ENCODE measurements at places on chromosomes 4 and X.

- DNase-seq: no peak
These were observed 11.8 kb downstream of the AKAP4 start for GRCh38 chrX:50188859-50189600.

GRCh38 chr4:22187203-22187820 lies 238.7 kb upstream of the KCNIP4 start:
- no peak for DNase-seq

GRCh38 chr4:107366900-107367299 lies 330.8 kb upstream of the DKK2 start:
- no peak for DNase-seq

- DNase-seq: no peak
These were observed 160.6 kb upstream of the RPS6KA3 start for GRCh38 chrX:20427173-20427770.

DNA sequence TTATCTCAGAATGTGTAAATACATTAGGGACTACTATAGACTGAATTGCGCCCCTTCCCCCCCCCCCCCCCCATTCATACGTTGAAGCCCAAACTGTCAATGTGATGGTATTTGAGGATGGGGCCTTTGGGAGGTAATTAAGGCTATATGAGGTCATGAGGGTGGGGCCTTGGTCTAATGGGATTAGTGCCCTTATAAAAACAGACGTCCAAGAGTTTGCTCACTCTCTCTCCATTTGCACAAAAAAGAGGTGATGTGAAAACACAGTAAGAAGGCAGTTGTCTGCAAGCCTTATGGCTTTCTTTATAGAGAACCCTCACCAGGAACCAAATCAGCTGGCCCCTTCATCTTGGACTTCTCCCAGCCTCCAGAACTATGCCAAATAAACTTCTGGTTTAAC lies 15.3 kb downstream of the SPACA5 start:
- no peak for DNase-seq

DNA sequence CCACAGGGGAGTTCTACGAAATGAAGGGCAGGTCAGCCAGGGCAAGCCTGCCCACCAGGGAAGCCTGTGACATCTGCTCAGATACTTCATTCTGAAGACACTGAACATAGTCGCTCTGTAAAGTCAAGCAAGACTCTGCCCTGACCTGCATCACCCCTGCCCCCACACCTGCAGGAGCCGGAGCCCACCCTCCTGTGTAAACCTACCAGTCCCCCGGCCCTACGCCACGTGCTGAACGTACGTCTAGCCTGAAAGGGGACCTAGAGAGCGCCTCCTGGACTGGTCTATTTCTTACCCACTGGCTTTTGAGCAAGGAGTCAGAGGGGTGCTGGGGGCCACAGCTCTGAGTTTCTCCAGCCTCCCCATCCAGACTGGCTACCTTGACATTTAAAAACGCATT lies 11.6 kb downstream of the CCNQ start:
- DNase-seq: no peak

DNA sequence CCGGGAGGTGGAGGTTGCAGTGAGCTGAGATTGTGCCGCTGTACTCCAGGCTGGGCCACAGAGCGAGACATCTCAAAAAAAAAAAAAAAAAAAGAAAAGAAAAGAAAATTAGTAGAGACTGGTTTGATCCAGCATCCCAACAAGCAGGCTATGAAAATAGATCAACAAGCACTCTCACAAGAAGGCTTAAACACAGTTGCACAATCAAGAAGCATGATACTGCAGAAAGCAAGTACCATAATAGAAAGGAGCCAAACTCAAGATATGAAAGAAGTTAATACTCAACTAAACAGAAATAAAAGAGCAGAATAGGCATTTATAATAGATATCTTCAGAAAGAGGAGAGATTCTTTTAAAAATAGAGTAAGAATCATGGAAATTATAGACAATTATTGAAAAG lies 10.6 kb downstream of the TLR6 start:
- DNase-seq: no peak

DNA sequence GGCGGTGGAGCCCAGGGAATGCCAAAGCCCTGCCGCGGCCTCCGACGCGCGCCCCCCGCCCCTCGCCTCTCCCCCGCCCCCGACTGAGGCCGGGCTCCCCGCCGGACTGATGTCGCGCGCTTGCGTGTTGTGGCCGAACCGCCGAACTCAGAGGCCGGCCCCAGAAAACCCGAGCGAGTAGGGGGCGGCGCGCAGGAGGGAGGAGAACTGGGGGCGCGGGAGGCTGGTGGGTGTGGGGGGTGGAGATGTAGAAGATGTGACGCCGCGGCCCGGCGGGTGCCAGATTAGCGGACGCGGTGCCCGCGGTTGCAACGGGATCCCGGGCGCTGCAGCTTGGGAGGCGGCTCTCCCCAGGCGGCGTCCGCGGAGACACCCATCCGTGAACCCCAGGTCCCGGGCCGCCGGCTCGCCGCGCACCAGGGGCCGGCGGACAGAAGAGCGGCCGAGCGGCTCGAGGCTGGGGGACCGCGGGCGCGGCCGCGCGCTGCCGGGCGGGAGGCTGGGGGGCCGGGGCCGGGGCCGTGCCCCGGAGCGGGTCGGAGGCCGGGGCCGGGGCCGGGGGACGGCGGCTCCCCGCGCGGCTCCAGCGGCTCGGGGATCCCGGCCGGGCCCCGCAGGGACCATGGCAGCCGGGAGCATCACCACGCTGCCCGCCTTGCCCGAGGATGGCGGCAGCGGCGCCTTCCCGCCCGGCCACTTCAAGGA lies at the start of gene FGF2:
FGF2 (plus strand) TSS at position 279 of the 705 bp plus-strand sequence; CDS start at position 623, 344 bp downstream.
- peak; percentile 43 for DNase-seq

- DNase-seq: peak; percentile 14
These were observed 268.1 kb downstream of the THOC2 start for GRCh38 chrX:123464709-123465108.

- DNase-seq: peak; percentile 54
These were observed 68.4 kb downstream of the PDLIM5 start for GRCh38 chr4:94519925-94520789.

- DNase-seq: no peak
These were observed 1299.9 kb downstream of the C4orf33 start for GRCh38 chr4:130395871-130396270.

DNA sequence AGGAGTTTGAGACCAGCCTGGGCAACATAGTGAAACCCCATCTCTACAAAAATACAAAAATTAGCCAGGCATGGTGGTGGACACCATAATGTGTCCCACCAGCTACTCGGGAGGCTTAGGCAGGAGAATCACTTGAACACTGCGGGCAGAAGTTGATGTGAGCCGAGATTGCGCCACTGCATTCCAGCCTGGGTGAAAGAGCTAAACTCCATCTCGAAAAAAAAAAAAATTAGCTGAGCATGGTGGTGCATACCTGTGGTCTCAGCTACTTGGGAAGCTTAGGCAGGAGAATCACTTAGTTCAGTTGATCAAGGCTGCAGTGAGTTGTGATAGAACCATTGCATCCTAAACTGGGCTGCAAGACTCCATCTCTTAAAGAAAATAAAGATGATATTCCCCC lies 91.2 kb downstream of the PLS3 start:
- no peak for DNase-seq

DNA sequence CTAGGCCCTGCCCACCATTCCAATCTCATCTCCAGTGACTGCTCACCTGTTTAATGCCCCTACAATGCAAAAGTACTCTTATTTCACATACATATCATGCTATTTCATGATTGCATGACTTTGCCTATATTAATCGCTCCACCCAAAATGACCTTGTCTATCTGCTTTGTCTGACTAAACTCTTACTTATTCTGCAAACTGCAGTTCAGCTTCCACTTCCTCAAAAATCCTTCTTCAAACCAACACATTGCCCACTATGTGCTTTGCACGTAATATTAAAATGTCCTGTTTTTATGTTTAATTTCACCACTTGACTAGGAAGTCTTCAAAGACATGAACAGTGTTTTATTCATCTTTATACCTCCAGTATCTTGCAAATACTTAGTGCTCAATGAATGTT lies 229.6 kb downstream of the OPHN1 start:
- no peak for DNase-seq

GRCh38 chr4:64822405-64822804 lies 413.2 kb upstream of the TECRL start:
- no peak for DNase-seq

- no peak for DNase-seq
These were observed 456.9 kb downstream of the CCSER1 start for GRCh38 chr4:90584051-90584450.

- DNase-seq: no peak
These were observed 13.8 kb upstream of the FGFBP2 start for GRCh38 chr4:15976456-15977447.

DNA sequence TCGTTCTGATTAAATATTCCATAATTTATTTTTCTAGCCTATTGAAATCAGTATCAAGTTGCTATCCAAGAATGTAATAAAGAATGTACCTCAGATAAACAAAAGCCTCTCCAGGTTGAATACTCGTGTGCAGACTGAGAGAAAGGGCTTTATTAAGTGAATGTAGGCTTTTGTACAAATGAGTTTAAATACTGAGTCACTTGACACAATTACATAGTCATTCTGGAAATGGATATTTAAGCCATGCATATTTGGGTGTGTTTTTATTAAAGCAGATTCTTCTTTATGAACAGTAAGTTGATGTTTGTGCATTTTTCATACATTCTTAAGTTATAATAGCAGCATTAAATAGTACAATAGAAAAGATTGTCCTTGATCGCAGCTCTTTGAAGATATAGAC lies 139.8 kb upstream of the GK2 start:
- DNase-seq: no peak

DNA sequence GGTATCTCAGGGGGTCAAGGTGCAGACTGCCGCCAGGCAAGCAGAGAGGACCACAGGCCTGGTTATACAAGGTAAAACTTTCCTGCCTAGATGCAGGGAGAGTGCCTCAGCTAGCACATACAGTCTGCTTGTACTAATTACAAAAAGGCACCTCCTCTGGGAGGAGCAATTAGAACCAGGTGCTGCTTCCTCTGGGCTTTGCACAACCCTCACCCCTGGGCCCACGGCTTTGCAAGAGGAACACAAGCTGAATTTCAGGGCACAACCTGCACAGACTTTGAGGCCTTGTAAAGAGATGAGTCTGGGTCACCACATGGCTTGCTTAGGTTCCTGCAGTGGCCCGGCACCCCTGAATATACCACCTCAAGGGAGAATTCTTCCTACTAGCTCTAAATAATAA lies 9.2 kb upstream of the CITED1 start:
- no peak for DNase-seq

DNA sequence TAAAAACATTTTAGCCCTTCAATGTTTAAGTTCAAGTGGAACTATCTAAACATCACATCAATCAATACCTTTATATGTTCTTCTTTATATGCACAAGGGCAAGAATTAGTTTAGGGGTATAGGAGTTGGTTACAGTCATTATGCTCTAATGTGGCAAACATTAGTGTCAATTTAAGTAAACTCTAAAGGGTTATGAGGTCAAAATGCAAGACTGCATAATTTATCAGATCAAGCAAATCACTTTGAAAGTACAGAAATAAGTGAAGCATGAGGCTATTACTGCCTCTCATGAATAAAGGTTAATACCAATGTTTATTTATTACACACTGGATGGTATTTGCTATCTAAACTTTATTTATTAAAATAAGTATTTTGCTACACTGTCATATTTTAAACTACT lies 59.7 kb downstream of the MAB21L2 start:
- DNase-seq: no peak

DNA sequence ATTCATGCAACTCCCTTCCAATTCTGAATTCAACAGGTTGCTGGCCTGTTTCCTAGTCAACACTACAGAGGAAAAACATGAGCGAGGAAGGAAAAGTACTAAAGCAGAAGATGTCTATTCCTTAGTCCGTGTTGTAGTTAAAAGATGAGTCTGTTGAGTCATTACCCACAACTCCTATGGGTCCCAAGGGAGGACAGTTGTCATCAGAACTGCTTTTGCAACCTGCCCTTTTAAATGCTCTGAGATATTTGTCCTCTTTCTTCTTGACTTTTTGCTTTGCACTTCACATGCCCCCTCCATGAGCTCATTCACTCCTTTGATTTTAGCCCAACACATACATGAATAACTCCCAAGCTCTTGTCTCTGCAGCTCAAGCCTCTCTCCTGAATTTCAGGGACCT lies 119.2 kb downstream of the CORIN start:
- no peak for DNase-seq

DNA sequence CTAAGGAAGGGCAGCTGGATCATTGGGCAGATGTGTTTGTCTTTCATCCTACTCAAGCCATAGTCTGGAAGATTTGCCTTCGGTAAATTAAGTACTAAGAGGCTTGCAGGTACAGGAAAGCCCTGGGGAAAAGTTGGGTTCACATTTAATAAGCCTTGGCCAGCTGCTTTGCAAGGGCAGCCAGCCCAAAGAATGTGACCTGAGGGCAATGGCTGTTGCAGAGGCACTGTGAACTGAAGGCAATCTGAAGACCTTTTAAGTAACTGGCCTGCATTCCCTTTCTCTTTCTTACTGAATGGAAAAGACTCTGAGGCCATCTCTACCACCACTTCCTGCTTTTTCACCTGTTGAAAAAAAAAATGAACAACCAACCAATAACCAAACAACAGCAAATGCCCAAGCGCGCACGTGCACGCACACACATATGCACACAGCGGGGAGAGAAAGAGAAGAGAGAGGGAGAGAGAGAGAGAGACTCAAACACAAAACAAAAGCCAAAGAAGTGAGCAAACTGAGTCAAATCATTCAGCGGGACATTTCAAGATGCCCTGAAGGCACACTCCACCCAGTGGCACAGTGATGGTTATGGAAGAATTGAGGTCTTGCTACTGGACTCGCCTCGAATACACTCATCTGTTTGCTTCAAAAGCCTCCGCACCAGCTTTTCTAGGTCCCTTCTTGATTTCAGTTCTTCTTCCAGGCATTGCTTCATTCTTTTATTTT lies 19.6 kb downstream of the CD40LG start:
- DNase-seq: no peak

GRCh38 chr4:55838952-55839351 lies 14.5 kb upstream of the EXOC1 start:
- DNase-seq: no peak

GRCh38 chrX:44012484-44013096 lies 39.4 kb upstream of the NDP start:
- DNase-seq: peak; percentile 78

DNA sequence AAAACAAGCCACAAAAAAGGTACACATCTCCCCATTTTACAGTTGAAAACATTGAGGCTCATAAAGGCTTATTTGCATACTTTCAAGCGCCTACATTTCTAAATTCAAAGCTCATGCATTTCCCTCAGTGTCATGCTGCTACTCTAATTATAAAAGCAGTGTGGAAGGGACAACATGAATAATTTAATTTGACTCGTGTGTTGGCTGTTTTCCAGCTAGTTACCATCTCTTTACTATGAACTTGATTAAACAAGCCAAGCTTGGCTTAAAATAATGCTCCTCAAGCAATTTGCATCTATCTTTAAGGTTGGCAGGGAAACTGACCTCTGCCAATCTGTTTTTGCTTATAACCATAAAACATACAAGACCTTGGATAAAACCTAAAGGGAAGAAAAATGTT lies 252.5 kb upstream of the NEIL3 start:
- no peak for DNase-seq

- DNase-seq: no peak
These were observed 27.6 kb downstream of the CLCN5 start for GRCh38 chrX:49949961-49950360.

GRCh38 chr4:149999485-150000074 lies 78.7 kb upstream of the DCLK2 start:
- DNase-seq: peak; percentile 78

- peak; percentile 2 for DNase-seq
These were observed 179.4 kb downstream of the RBM46 start for GRCh38 chr4:154960476-154960875.
